Activated naive CD4-positive, alpha-beta T cell treated with Interleukin-2 at 50 U/mL for 16 hours (primary cell): ENCODE measurements at places on chromosomes 6 and 20.

GRCh38 chr6:16391451-16391912, 153.1 kb downstream of the GMPR start:
- DNase-seq, result no peak

- no peak for DNase-seq
Observed at GRCh38 chr6:18471232-18471964, 84.2 kb downstream of the RNF144B start.

- DNase-seq, result peak; percentile 7
Observed at GRCh38 chr20:37651932-37652331, 41.9 kb upstream of the CTNNBL1 start.

DNA sequence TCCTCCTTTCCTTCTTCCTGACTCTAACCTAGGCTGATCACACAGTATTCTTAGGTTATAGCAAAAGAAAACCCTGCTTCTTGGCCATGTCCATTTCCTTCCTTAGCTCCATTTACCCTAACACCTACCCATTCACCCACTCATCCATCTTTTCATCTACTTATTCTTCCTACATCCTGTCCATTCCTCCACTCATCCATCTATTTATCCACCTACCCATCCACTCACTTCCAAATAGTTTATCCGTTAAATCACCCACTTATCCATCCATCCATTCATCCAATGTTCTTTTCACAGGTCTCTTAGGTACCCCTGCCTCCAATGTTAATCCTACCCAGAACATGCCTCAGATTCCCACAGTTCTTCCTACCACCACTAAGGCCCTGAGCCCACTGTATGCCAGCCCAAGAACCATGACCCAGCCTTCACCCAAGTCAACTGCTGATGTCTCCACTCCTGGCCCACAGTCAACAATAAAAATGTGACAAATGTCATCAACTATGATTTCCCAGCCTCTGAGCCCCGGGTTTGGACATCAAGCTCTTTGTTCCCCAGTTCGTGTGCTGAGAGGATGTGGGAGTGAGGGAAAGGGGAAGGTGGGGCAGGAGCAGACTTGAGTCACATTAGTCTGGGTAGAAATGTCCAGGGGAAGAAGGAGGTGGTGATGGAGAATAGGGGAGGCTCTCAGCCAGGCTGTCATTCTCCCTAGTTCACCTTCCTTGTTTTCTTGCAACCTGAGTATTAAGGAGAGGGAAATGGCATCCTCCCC, 24.4 kb downstream of the TREML4 start:
- no peak for DNase-seq

- no peak for DNase-seq
Observed at GRCh38 chr6:40295251-40295950, 291.8 kb downstream of the LRFN2 start.

- no peak for DNase-seq
Observed at GRCh38 chr20:49275636-49276035, 2.2 kb downstream of the ZNFX1 start.

DNA sequence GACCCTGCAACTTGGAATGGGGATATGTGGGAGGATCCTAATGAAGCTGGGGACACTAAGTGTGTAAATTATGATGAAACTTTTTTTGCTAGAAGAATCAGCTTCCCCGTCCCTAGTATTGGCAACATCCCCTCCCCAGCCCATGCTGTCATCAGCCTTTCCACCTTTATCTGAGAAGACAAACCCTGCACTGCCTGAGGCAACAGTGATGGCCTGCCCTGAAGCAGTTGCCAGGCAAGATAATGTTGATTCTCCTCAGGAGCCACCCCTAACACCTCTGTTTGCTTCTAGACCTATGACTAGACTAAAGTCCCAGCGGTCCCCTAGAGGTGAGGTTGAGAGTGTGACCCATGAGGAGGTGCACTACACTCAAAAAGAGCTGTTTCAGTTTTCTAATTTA, 27.1 kb downstream of the MICA start:
- no peak for DNase-seq

DNA sequence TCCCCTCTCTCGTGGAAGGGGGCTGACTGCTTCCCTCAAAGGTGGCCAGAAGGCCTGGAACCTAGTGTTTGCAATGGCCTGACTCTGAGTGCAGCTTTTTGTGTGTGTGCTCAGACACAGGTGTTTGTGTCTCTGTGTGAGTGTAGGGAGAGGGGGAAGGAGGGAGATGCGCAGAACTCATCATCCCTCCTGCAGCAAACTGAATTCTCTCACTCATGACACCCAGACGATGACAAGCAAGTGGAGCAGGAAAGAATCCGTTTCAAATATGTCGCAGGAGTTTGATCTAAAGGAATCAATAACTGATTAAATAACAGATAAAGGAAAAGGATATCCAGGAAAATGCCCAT, 101.4 kb downstream of the TNFAIP3 start:
- DNase-seq, result no peak

DNA sequence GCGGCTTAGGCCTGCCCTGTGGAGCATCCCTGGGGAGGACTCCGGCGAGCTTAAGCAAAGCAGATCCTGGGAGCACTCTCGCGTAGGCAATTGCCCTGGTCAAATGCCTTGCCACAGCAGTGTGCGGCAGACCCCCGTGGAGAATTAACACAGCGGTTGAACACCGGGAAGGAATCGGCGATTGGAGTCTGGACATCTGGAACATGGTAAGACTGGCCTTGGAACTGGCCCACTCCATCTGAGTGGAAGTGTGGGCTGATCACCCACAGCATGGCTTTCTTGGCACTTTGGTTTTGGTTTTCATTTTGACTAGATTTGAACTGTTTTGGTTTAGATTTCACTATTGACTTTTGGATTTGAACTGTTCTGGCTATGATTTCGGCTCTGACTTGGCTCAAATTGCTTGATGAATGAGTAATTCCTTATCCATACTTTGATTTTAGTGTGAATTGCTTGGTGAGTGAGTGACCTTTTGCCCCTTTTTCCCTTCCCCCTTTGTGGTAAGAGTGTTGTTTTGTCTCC, 300.7 kb downstream of the RNGTT start:
- no peak for DNase-seq

DNA sequence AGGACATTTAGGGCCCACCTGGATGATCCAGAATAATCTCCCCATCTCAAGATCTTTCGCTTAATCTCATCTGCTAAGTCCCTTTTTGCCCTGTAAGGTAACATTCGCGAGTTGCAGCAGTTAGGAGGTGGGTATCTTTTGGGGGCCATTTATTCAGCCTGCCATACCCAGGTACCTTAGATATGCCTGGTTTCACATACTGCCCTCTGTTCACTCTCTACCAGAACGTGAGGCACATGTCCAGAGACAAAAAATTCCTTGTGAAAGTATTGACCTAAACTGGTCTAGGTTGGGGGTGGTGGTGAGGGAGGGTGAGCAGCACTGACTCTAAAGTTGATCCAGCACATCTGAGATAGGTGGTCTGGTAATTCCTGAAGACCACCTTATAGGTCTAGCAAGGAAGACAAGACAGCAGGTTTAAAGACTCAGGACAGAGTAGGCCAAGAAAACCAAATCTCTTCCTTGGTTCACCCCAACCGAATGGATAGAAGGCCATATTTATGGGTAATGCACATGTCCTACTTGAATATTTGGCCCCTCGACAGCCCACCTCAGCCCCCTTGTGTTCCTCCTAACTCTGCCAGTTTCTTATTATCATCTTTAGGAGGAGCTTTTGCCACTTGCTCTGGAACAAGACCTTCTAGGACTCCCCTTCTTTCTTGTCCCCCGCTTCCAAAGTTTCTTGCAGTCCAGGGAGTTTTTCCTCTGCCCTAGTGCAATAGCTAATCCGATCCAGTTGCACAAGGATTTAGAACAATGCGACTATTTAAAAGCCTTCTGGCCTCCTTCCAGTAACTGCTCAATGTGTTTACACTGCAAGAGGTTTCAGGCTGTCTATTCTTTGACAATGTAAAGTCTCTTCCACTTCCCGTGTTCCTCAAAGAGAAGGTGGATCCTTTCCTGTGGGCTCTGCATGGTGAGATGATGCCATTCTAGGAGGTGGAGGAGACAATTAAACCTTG, 213.0 kb upstream of the LAMP5 start:
- DNase-seq, result no peak

GRCh38 chr6:43075670-43076463, at the start of gene PTK7:
Gene PTK7, plus strand, starts transcription at chr6:43076314. Its CDS starts 175 bp downstream, at chr6:43076489.
- DNase-seq, result peak; percentile 19

DNA sequence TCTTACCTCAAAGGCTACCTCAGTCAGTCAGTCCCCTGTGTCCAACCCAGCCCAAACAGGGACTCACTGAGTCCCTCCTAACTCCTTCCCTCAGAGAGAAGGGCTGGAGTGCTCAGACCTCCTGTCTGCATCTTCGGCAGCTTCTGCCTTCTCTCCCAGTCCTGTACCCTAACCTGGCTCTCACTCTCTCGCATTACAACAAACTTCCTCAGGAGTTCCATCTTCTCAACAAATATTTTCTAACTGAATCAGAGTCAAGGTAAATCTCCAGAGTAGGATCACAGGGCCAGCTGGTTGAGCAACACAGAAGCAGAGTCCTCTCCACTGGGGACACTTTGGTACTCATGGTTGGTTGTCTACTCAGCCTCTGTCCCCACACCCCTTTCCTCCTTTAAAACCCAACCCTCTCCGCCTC, 92.3 kb downstream of the MRPL14 start:
- no peak for DNase-seq

GRCh38 chr6:44312901-44313788, at the start of gene AARS2:
Gene AARS2, minus strand, starts transcription at chr6:44313347. Its CDS starts 24 bp downstream, at chr6:44313323.
- DNase-seq, result peak; percentile 95

- DNase-seq, result no peak
Observed at GRCh38 chr6:109076377-109076776, 18.3 kb downstream of the SESN1 start.

GRCh38 chr6:105179244-105180065, at the start of gene POPDC3:
Gene POPDC3, minus strand, starts transcription at chr6:105180014. Its CDS starts 18,105 bp downstream, at chr6:105161909.
- no peak for DNase-seq

GRCh38 chr6:52022675-52023074, 64.7 kb downstream of the PKHD1 start:
- no peak for DNase-seq

- peak; percentile 10 for DNase-seq
Observed at GRCh38 chr20:25042531-25043498, 15.1 kb downstream of the ACSS1 start.

GRCh38 chr20:49394264-49394663, 88.2 kb downstream of the KCNB1 start:
- no peak for DNase-seq

- DNase-seq, result peak; percentile 15
Observed at GRCh38 chr6:135231469-135231844, 50.3 kb downstream of the MYB start.

DNA sequence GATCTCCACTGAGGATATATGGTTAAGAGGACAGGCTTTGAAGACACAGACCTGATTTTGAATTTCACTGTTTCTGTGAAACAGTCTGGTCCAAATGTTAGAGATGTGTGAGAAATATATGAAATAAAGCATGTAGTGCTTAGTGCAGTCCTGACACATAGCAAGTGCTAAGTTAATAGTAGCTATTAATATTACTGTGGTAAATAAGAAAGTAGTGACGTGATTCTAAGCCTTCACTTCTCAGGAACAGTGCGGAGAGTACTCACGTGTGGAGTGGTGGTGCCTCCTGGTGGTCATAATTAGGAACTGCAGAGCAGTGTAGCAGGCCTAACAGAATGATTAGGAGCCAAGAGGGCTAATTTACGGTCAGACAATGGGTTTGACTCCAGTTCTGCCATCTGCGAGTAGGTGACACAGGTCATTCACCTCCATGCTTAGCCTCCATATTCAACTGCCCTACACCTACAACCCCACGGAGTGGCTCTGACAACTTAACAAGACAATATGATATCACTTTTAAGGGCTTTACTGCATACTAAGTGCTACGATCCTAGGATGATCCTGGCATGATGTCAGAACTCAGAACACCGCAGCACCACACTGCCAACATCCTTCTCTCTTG, 106.2 kb downstream of the JPH2 start:
- DNase-seq, result peak; percentile 79

DNA sequence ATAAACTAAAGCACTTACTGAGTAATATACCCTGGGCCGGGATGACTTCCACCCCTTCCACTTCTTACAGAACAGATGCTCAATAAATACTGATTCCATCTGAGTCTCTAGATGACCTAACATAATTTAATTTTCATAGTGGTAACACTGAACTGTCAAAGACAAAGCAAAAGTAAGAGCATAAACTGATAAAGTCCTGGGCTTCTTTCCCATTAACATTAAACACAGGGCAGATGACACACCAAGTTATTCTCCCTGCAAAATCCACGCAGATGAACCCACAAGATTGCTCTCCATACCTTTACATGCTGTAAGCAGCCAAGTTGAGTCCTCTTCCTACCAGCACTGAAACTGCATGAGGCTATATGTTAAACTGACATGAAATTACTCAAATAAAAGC, 27.1 kb downstream of the AGPAT4 start:
- DNase-seq, result no peak

- DNase-seq, result no peak
Observed at GRCh38 chr20:12605751-12606150, 403.0 kb upstream of the SPTLC3 start.

- no peak for DNase-seq
Observed at GRCh38 chr6:156685823-156686222, 91.4 kb upstream of the ARID1B start.

DNA sequence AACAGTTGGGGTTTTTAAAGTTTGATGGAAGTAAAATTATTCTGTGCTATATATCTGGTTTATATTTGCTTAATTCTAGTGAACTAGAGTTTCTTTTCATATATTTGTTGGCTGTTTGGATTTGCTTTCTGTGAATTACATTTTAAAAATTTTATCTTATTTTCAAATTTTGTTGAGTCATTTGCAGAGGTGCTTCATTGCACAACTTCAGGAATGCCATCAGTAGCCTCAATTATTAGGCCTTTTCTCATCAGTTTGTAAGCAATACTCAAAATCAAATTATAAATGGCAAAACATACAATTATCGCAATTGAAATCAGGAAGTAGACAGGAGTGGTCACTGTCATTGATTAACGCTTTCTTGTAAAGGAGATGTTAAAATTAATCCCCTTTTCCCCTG, 96.9 kb downstream of the UBE3D start:
- no peak for DNase-seq

DNA sequence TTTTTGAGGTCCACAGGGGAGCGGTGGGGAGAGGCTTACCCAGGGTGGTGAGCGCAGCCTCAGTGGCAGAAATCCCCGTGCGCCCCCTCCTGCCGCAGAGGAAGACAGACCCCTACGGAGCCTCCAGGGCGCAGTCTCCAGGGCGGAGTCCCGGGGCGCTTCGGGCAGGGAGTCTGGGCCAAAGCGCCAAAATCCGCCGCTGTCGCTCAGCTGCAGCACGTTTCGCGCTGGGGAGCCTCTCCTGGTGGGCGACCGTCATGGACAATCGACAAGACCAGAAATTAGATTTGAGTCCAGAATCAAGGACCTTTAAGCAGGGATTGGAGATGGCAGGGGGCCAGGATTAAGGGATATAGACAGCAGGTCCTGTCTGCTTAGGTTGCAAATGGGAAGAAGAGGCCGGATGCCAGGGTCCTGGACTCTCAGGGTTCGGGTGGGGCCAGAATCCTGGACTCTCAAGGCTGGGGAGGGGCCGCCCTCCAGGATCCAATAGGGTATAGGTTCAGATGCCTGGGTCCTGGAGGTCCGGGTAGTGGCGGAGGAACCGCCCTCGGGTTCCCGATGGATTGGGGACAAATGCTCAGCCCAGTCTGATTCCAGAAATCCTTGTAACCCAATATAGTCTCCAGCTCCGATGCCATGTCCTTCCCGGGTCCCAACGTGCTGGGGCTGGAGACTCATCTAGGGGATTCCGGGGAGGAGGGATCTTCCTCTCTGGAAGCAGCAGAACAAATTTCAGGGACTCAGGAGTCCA, 7.9 kb upstream of the HLA-E start:
- no peak for DNase-seq

GRCh38 chr6:111721753-111722154, 116.1 kb upstream of the TRAF3IP2 start:
- peak; percentile 48 for DNase-seq
